COR-L47 (cell line): ENCODE measurements at places on chromosomes 6 and 20.

DNA sequence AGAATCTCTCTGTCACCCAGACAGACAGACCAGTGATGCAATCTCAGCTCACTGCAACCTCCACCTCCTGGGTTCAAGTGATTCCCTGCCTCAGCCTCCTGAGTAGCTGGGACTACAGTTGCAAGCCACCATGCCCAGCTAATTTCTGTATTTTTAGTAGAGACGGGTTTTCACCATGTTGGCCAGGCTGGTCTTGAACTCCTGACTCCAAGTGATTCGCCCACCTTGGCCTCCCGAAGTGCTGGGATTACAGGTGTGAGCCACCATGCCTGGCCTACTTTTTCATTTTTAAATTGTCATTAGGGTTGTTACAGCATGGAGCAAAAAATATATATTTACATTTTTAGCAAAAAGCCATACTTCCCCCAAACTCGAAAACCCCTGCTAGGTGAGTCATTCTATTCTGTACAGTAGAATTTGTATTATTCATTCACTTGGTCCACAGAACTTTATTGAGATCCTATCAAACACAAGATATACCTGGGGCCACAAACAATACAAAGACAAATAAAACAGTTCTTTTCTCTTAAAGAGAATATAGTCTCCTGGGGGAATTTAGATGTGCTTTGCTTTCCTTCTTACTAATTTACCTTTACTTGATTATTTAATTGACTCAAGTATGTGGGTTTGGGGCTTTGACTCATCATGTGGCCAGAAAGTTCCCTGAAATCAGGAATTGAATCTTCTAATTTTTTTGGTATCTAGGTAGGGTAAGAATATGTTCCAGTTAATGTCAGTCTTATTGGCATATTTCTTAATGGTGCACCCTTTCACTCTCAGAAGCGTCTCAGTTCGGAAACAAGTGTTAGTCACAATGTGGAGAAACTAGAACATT is 16.6 kb upstream of the CCND3 start:
- no peak for DNase-seq

DNA sequence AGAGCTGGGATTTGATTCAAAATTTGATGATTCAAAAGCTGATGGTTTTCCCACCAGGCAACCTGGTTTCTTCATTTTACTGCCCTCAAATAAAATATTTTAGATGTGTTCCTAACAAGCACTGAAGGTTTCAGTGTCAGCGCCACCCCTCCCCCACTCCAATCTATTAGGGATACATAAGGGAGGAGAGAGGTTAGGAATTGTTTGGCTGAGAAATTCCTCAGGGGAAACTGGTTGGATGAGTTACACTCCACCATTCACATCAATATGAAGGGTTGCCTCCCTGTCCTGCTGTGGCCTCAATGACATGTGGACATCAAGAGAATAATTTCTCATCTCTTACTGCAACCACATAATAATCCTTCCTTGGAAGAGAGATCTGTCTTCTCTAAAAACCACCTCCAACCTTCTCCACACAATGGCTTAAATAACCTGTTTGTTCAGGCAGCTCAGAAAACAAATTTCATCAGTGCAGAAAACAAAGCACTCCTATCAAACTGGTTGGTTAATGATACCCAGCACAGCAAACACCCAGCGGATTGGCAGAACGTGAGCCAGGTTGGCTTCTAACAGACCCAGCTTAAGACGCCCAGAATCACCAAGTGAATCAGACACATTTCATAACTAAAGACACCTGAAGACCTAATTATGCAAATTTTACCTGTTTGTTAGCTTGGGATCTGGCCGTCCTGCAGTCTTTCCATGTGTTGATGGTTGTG is 136.0 kb upstream of the SGK1 start:
- DNase-seq: no peak

DNA sequence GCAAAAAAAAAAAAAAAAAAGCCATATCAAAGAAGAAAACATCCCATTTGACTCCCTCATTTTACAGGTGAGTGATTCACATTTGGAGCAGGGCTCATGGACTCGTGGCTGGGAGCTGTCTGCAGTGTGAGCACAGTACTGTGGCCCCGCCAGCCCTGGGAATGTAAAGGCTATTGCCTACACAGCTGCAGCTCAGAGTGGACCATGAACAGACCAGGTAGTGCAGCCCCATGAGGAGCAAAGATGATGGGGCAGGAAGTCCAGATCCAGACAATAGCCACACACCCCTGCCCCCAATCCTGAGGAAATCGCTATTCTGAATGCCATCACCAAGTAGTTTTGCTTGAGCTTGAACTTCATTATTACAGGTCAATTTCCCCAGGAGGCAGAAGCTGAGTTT is 55.4 kb downstream of the LINC00237 start:
- DNase-seq: no peak

DNA sequence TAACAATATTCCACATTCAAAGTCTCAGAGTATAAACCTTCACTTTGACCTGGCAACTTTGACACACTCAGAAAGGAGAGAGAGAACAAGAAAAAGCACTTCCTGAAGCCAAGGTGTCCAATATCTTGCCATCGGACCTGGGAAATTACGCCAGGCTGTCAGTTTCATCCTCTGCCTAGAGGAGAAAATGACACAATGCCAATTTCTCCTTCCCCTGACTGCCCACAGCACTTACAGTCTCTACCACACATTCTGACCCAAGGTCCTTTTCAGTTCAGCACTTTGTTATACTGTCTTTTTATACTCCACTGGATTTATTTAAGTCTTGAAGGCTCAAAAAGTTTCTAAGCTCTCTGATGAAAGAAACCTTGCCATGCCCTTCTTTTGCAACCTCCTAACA is 250.4 kb downstream of the GMPR start:
- DNase-seq: no peak

- no peak for DNase-seq
Observed at GRCh38 chr6:113082745-113083144, 735.6 kb downstream of the RFPL4B start.

- DNase-seq: no peak
Observed at GRCh38 chr20:43525021-43525420, 17.5 kb downstream of the L3MBTL1 start.

DNA sequence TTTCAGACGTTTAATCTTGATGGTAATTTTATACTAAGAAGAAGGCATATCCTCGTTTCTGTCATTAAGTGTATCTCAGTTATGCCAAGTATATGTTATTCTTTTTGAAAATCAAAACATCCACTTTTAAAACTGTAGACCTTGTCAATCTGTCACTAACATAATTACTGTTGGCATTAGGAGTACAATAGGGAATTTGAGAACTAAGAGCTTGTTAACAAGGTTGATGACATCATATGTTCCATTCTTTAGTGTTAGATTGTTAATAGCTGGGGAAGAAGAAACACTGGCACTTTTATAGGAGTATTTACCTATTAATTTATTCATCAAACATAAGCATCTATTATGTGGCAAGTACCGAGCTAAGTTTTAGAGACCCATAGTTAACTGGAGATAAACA is 76.2 kb downstream of the MAP3K4 start:
- DNase-seq: no peak

DNA sequence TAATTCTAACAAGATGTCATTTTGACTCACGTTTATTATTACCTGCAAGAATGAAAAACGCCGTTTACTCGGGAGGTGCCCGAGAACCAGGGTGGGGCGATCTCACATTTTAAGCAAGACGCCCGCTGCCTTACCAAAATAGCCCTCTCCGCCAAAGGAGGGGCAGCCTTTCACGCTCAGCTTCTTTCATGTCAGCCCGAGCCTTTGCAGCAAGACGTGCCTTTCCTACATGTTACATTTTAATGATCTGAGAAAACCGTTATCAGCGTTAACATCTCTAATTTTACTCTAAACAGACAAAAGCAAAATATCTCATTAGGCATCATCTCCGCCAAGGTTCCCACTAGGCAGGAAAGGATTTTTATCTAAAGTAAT is 2.0 kb downstream of the BACH2 start:
- DNase-seq: no peak

- DNase-seq: no peak
Observed at GRCh38 chr20:64011366-64011779, 24.6 kb upstream of the C20orf204 start.

DNA sequence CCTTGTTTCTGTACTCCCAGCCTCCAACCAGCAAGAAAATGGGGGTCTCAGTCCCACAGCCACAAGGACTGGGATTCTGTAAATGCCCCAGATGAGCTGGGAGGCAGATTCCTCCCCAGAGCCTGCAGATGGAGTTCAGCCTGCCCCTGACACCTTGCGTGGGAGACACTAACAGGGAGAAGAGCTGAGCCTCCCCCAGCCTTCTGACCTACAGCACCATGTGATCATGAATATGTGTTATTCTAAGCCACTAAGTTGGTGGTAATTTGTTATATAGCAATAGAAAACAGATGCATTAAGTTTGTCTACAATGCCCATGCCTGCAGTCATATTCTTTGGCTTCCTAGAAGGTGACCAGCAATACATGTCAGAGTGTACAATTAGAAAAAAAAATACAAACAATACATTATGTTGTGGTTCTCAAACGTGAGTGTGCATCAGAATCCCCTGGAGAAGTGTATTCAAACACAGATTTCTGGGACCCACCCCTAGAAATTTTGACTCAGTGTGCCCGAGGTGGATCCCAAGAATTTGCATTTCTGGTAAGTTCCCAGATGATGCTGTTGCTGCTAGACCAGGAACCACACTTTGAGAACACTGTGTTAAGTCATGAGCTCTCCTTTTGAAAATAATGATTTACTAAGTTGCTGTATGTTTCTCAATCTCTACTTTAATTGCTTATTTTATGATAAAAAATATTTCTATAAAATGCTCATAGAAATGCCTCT is 39.9 kb downstream of the SLC22A3 start:
- no peak for DNase-seq

GRCh38 chr6:147712841-147713240 is 204.4 kb downstream of the SAMD5 start:
- DNase-seq: no peak

GRCh38 chr6:138310821-138311220 is 66.9 kb upstream of the SMIM28 start:
- DNase-seq: no peak
